ENCODE measurements at places on chromosomes 7 and 10.

GRCh38 chr10:103855424-103855823 is at the start of gene SH3PXD2A:
SH3PXD2A (minus strand) TSS chr10:103855576; CDS start chr10:103855266, 310 bp downstream.
- no peak for DNase-seq

- no peak for DNase-seq
Measured at GRCh38 chr7:28361551-28361950, 50.8 kb upstream of the CREB5 start.

- DNase-seq: no peak
Measured at GRCh38 chr10:62264126-62264525, 4.5 kb downstream of the RTKN2 start.

- no peak for DNase-seq
Measured at GRCh38 chr10:125607689-125608290, 75.2 kb downstream of the TEX36 start.

DNA sequence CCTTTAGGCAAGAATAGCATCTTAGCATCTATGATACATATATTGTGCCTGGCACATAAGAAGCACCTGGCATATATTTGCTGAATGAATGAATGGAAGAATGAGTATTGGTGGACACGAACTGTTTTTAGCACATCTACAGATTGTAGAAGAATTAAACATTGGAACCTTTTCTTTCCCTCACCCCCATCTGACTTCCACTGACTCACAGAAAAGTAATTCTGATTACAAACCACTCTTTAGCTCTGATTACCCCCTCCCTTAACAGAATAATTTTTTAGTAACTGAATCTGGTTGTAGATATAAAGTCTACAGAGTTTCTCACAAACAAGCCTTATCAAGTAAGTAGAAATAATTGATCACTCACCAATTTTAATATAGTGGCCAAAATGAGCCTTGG is 31.9 kb downstream of the SLC26A4 start:
- DNase-seq: no peak

DNA sequence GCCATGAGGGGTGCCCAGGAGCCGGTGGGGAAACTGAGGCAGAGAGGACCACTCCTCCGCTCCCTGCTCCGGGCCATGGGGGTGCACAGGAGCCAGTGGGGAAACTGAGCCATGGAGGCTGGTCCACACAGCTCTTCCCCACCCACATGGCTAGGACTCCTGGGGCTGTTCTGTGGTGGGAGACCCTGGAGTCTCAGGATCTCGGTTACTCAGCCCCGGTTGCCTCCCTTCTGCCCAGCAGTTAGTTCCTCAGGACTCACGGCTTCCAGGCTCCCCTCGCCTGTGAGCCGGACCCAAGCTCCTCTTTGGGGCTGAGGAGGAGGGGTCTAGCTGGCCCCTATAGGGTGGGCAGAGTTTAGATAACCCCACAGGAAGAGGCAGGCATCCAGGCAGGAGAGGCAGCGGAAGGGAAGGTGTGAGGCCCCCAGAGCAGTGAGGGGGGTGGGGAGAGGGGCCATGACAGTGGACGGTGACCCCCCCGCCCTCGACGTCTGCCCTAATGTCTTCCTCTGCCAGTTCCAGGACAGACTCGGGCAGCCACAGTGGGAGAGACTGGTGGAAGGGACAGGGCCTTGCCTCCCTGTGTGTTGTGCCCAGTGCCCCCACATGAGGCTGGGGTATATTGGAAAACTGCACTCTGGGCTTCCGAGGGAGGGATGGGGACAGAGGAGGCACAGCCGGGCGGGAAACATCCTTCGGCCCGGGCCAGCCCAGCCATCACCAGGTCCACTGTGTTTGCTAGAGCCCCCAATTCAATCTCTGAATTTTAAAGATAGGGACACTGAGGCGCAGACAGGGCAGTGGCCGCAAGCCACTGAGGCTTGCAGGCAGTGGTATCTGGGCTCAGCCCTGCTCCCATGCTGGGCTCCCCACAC is 4.3 kb downstream of the ELFN1 start:
- DNase-seq: no peak

DNA sequence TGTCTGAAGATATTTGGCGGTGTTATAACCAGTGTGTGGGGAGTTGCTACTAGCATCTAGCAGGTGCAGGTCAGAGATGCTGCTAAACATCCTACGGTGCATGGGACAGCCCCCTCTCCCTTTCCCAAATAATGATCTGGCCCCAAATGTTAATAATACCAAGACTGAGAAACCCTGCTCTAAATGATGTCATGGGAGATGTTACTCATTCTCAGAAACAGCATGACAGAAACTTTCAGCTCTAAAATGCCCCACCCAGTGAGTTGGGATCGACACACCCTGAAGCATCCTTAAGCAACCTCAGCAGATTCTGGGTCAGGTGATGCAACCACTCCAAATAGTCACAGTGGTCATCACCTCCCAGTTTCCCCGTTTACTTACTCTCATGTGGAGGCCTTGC is 108.8 kb upstream of the MPP7 start:
- no peak for DNase-seq

GRCh38 chr7:92748495-92748894 is 87.9 kb downstream of the CDK6 start:
- no peak for DNase-seq

- DNase-seq: no peak
Measured at GRCh38 chr10:97490592-97490991, 7.6 kb downstream of the MMS19 start.

GRCh38 chr10:64040781-64041180 is 519.6 kb downstream of the REEP3 start:
- no peak for DNase-seq

- DNase-seq: no peak
Measured at GRCh38 chr10:78859769-78860168, 209.0 kb upstream of the ZMIZ1 start.
